ENCODE measurements at places on chromosomes 5 and 9. TPM values are rescaled to one million over a fixed set of nuclear protein-coding genes. Genes with fewer than 3 reads are reported as not detected.

The ADAMTSL1 gene
- 27.9 TPM for total RNA-seq

The LECT2 gene
- not detected for total RNA-seq

The LCN1 gene
- not detected for total RNA-seq

The ABO gene
- total RNA-seq, result not detected

The OR1N2 gene
- total RNA-seq, result not detected

The BRIX1 gene
- total RNA-seq, result 46.9 TPM

The DCAF12 gene
- 10.8 TPM for total RNA-seq

The SLC1A1 gene
- total RNA-seq, result 4.5 TPM

GRCh38 chr5:14893381-14893780, 21.8 kb upstream of the ANKH start:
- H3K27ac ChIP-seq, result no peak overlapping the region
- peaks cover 12% of the 10 kb centered on the region for H3K27me3 ChIP-seq
- no peaks in the 10 kb centered on the region for H3K4me1 ChIP-seq
- DNase-seq, result no peak
- H3K36me3 ChIP-seq, result no peaks in the 10 kb centered on the region
- no peak overlapping the region for H3K4me3 ChIP-seq

- H3K27ac ChIP-seq, result no peak overlapping the region
- no peaks in the 10 kb centered on the region for H3K27me3 ChIP-seq
- H3K4me1 ChIP-seq, result no peaks in the 10 kb centered on the region
- no peak overlapping the region for H3K4me3 ChIP-seq
Measured at GRCh38 chr5:133234911-133235310, 183.1 kb downstream of the HSPA4 start.

DNA sequence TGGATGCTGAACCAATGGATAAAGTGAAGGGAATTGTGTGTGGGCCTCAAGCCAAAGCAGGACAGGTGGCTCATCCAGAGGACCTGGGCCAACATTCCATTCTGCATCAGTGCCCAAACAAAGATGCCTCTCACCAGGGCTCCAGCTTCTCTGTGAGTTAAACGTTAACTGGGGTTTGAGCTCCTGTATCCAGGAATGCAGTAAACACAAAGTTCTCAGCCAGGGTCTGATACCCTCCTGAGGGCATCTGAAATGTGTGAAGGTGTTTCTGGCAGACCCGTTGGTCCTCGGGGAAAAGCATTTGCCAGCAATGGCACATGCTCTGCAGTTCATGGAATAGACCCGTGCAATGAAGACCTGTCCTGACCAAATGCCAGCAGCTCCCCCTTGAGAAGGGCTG, 33.9 kb upstream of the AOPEP start:
- H3K27me3 ChIP-seq, result peaks cover 2% of the 10 kb centered on the region
- no peak overlapping the region for H3K4me3 ChIP-seq
- H3K36me3 ChIP-seq, result no peaks in the 10 kb centered on the region
- H3K27ac ChIP-seq, result no peak overlapping the region

DNA sequence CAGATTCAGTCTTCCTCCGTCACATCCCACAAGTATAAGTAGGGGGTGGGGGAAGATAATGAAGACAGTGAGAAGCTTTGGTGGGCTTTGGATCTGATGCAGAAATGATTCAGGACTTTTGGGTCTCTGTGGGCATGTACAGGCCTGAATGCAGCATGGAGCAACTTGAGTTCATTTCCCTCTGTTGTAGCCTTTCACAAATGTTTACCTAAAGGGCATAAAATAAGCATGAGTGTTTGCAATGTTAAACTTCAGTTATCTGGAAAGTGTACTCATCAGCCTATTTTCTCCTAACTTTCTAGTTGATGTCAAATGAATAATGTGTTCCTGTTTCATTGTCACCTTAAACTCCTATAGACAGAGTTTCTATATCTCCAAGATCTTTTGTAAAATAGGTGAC, 39.3 kb downstream of the GARNL3 start:
- no peak overlapping the region for H3K4me3 ChIP-seq
- DNase-seq, result no peak
- H3K36me3 ChIP-seq, result no peaks in the 10 kb centered on the region
- no peak overlapping the region for H3K27ac ChIP-seq

DNA sequence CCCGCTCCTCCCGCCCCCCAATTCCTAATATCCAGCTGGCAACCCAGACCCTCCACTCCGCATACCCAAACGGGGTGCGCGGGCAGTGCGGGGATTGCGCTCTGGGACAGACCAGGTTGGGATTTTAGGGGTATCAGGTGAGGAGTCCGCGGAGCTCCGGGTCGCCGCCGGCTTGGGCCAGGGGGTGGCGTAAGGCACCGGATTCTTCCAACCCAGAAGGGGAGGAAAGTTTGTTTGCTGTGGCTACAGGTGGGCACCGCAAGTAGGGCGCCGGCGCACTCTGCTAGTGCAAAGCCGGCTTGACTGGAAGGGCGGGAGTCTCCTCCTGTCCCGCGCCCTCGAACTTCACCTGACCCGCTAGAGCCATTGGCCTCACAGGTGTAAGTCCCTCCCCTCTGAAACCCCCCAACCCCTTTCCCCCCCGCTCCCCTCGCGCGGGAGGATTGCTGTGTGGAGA, 709 bp downstream of the IQGAP2 start:
- DNase-seq, result no peak
- H3K36me3 ChIP-seq, result no peaks in the 10 kb centered on the region
- no peak overlapping the region for H3K4me3 ChIP-seq
- no peaks in the 10 kb centered on the region for H3K4me1 ChIP-seq
- H3K27me3 ChIP-seq, result peaks cover 28% of the 10 kb centered on the region
- H3K27ac ChIP-seq, result no peak overlapping the region

- no peak overlapping the region for H3K27ac ChIP-seq
- no peaks in the 10 kb centered on the region for H3K4me1 ChIP-seq
- peaks cover 5% of the 10 kb centered on the region for H3K36me3 ChIP-seq
- no peak overlapping the region for H3K4me3 ChIP-seq
Measured at GRCh38 chr9:130090915-130091314, 37.2 kb downstream of the GPR107 start.

DNA sequence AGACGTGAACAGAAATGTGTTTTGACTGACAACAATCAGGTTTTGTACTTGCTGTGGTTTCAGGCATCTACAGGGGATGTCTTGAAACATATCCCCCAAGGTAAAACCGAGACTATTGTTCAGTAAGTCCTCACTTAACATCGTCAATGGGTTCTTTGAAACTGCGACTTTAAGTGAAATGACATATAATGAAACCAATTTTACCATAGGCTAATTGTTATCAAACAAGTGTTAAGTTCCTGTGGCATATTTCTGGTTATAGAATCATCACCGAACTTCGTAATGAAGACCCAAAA, 16.4 kb upstream of the OMD start:
- H3K27ac ChIP-seq, result no peak overlapping the region
- H3K4me1 ChIP-seq, result no peaks in the 10 kb centered on the region
- H3K4me3 ChIP-seq, result no peak overlapping the region
- no peaks in the 10 kb centered on the region for H3K36me3 ChIP-seq
- no peak for DNase-seq

DNA sequence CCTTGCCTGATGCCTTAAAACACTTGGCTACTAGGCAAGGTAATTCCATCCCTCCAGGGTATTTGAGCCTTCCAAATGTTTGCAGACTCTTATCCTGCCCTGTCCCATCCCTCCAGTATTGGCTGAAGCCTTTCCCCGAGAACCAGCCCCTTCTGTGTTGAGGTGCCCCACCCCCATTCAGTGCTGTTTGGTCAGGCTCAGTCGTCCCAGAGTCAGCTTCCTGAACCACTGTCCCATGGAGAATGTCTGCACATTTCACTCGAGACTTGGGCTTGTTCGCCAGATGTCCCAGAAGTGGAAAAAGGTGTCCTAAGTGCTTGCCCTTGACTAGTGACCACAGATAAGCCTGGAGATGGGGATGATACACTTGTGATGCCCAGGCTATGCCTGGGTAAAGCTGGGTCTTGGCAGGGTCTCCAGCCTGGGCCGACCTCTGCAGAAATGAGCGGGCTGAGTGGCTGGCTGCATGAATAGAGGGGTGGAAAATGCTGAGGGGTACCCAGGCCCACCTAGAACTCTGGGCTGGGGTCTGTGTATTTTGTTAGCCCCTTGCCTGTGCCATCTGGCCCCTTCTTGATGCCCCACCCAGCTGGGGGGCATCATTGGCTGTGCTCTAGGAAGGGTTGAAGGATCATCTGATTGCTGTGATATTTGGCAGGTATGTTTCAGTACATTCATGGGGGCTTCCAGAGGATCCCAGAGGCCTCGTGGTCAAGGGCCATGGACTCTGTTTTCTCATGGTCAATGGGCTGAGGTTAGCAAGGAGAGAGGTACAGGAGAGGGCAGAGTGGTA, 178.4 kb downstream of the MACROH2A1 start:
- H3K27me3 ChIP-seq, result peaks cover 3% of the 10 kb centered on the region
- no peak for DNase-seq
- no peak overlapping the region for H3K4me3 ChIP-seq
- no peaks in the 10 kb centered on the region for H3K36me3 ChIP-seq
- no peak overlapping the region for H3K27ac ChIP-seq

DNA sequence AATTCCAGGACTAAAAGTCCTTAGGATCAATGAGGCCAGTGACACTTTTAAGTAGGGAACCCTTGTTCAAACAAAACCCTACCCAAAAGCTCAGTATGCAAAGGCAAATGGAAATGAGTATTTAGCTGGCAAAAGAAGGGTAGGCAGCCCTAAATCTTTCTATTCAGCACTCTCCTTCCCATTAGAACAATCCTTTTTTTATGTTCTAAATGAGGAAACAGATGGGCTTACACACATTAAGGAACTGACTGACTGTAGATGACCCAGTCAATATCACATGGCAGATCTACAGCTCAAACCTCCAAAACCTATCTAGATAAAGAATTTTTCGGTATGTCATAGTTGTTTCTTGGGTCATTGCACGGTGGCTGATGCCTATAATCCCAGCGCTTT, 7.2 kb downstream of the CSNK1A1 start:
- H3K4me3 ChIP-seq, result no peak overlapping the region
- no peaks in the 10 kb centered on the region for H3K27me3 ChIP-seq
- DNase-seq, result no peak

- peak; percentile 72 for DNase-seq
- no peaks in the 10 kb centered on the region for H3K27me3 ChIP-seq
- peak overlapping the region; percentile 4 for H3K4me3 ChIP-seq
- H3K4me1 ChIP-seq, result peaks cover 17% of the 10 kb centered on the region
- peak overlapping the region; percentile 74 for H3K27ac ChIP-seq
Measured at GRCh38 chr9:128072144-128073021, 4.4 kb downstream of the SLC25A25 start.

- peaks cover 9% of the 10 kb centered on the region for H3K27me3 ChIP-seq
- H3K4me1 ChIP-seq, result no peaks in the 10 kb centered on the region
- DNase-seq, result no peak
- H3K27ac ChIP-seq, result no peak overlapping the region
- no peak overlapping the region for H3K4me3 ChIP-seq
Measured at GRCh38 chr5:71701407-71701806, 17.7 kb upstream of the CARTPT start.

DNA sequence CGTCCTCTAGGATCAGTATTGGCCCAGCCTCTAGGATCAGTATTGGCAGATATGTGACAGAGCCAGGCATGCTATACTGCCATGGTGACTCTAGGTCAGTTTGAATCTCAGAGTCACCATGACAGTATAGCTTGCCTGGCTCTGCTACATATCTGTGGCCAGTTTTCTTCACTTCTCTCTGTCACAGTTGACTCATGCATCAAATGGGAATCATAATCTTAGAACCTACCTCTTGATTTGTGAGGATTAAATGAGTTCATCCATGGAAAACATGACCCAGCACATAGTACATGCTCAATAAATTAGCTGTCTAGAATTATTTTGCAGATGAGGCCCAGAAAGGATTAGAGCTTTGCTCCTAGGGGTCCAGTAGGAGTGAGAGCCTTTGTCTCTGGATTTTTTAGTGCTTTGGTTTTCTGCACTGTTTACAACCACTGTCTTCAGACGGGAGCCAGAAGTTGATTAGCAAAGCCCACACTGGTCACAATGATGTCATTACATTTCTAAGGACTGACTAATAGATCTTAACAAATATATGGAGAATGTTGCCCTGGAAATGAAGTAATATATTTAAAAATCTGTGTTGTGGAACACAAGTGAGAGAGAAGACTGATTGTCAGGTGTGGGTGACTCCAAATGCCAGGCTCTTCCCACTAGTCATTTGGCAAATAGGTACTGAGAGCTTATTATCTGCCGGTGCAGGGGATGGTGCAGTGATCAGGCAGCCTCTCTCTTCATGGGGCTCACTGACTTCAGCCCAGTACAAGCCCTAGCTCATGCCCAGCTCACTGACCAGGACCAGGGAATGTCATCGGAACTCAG, 76.0 kb downstream of the COL15A1 start:
- peaks cover 16% of the 10 kb centered on the region for H3K4me1 ChIP-seq
- no peaks in the 10 kb centered on the region for H3K36me3 ChIP-seq
- H3K27ac ChIP-seq, result peak overlapping the region; percentile 94
- no peak overlapping the region for H3K4me3 ChIP-seq
- no peaks in the 10 kb centered on the region for H3K27me3 ChIP-seq
- peak; percentile 98 for DNase-seq

DNA sequence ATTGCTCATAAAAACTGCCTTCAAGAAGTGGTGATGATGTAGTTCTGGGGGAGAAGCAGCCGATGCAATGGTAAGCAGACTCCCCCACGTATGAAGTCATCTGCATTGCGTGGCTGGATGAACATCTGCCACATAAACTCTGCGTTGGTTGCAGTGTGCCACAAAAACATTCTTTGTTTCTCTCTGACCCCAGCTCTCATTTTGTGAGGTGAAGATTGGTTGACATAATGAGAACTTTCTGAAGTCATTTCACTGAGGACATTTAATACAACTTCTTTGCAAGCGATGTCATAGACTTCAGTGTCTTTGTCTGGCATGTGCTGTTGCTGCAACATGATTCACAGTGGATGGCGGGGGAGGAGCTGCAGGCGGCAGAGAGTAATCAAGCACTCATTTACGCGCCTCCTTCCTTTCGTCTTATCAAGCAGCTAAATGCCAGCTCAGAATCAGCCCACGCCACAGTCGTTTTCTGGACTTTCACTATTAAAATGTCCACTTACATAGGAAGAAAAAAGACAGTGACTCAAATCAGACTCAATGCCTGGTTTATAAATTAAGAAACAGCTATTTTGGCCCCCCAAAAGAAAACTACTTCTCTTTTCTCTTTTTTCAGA, 91.5 kb upstream of the NFIL3 start:
- H3K36me3 ChIP-seq, result no peaks in the 10 kb centered on the region
- H3K4me1 ChIP-seq, result peaks cover 3% of the 10 kb centered on the region
- peak overlapping the region; percentile 70 for H3K27ac ChIP-seq

GRCh38 chr9:7980691-7981289, 181.2 kb upstream of the DMAC1 start:
- H3K4me3 ChIP-seq, result no peak overlapping the region
- DNase-seq, result no peak
- H3K4me1 ChIP-seq, result no peaks in the 10 kb centered on the region
- no peak overlapping the region for H3K27ac ChIP-seq

DNA sequence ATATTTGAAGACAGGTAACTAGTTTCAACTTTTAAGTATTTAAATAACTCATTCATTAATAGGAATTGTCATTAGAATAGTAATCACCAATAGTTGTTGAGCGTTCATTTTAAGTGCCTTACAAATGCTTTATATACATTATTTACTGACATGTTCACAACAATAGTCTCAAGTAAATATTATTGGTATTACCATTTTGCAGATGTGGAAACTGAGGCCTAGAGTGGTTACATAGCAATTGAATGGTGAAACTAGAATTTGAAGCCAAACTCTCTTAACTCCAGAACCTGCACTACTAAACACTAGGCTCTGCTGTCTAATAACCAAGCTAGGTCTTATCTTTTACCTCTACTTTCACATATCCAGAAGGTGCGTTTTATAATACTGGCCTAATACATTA, 4.8 kb upstream of the HSPA9 start:
- no peak overlapping the region for H3K27ac ChIP-seq
- DNase-seq, result no peak
- no peak overlapping the region for H3K4me3 ChIP-seq
- H3K27me3 ChIP-seq, result peaks cover 3% of the 10 kb centered on the region
- H3K4me1 ChIP-seq, result peaks cover 2% of the 10 kb centered on the region
